ENCODE measurements at places on chromosomes 12 and 14.

GRCh38 chr12:47705229-47705565 lies 633 bp downstream of the RPAP3 start:
- DNase-seq = no peak

GRCh38 chr14:101037021-101037817 lies 133.7 kb upstream of the RTL1 start:
- DNase-seq = no peak

DNA sequence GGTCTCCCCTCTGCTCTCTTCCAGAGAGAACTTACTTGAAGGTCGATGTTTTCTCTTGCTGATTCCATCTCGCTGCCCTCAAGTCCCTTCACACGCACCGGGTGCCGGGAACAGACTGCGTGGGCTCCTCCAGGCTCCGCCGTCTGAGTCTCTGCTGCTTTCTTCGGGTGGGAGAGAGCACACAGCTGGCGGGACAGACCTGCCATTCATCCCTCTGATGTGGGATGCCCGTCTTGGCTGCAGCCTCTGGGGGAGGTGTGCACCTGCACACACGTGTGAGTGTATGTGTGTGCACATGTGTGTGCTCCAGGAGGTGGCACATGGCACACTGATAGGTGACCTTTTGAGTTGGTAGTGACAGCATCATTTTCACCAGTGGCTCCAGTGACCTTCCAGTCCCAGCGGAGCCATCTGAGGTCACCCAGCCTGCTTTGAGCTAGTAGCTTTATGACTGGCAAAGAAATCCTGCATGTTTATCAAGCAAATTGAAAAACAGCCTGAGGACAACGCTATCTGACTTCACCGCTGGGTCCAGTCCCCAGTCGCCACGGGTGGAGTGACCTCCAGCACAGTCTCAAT lies at the start of gene NINJ2:
Gene NINJ2, minus strand, starts transcription at position 153 of the 579 bp plus-strand sequence. Its CDS starts 85 bp downstream, at position 68.
- DNase-seq = no peak

- DNase-seq = no peak
Measured at GRCh38 chr14:22518073-22518472, 71.0 kb downstream of the DAD1 start.

GRCh38 chr12:18141048-18141982 lies 51.3 kb upstream of the RERGL start:
- peak; percentile 40 for DNase-seq

Measured in NCI-H1417 (cell line).